RCC 7860 (cell line): ENCODE measurements at places on chromosomes 3 and 15.
A peak's percentile ranks its signal among the peaks of the same experiment; 100 is the strongest.

DNA sequence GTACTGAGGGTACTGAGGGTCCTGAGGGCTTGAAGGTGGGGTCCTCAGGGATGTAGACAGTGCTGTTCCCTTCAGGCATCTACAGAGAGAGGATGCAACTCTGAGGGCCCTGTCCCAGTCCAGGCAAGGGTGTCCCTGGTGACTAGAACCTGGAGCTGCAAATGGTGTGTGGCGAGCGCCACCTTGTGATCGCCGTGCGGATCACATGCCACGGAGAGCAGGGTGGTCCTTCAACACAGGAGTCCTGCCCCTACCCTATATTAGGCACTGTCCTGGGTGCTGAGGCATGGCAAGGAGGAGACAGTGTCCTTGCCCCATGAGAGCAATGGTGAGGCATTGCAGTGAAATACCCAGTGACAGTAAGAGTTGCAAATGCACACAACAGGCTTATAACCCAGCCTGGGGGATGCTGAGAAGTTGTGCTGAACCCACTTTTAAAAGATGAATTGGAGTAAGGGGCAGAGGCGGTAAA is 23.6 kb downstream of the RHCG start:
- peak; percentile 29 for DNase-seq

DNA sequence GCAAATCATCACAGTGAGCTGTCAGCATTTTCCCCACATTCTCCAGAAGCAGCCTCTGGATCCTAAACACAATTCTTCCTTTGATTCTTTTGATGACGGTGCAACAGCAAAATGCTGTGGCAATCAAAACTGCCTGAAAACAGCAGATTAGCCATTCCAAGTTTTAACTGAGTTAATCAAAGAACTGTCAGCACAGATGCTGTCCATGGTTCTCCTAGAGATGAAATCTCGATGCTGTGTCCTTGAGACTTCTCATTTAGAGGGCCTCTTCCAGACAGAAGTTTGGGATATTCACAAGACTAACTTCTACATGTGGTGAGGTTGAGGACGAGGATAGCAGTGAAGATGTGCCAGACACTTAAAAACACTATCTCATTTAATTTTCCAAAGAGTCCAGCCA is 50.4 kb upstream of the GYG1 start:
- DNase-seq, result no peak

- no peak for DNase-seq
Observed at GRCh38 chr3:71521940-71522876, 61.3 kb downstream of the FOXP1 start.

DNA sequence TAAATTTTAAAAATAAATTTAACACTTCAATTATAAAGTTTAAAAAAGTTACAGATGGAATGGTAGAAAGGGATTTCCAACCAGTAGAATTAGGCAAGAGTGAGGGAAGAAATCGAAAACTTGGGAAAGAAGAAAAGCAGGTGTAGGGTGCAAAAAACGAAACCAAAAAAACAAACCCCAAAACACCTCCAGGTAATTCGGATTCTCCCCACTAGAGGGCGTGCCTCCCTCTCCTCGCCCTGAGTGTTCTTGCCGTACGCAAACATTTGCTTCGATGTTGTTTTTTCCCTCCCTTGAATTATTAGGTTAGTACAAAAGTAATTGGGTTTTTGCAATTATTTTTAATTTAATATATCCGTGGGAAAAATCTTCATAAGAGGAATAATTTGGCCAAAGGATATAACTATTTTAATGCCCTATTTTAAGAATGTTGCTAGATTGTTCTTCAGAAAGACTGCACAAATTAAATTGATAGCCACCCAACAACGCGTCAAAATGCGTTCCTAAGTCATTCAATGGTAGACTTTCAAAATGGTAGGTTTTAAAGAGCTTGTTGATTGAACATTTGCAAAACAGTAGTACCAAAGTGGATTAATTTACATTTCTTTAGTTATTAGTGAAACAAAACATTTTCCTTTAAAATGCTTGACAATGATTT is 63.7 kb downstream of the SLC30A4 start:
- peak; percentile 16 for DNase-seq

GRCh38 chr3:159988617-159989271 is at the start of gene IL12A:
IL12A (plus strand) TSS chr3:159988835.
- peak; percentile 48 for DNase-seq

GRCh38 chr3:127747751-127748521 is 74.4 kb downstream of the MGLL start:
- peak; percentile 97 for DNase-seq

GRCh38 chr15:45183511-45183910 is 4.3 kb downstream of the SHF start:
- DNase-seq, result no peak

DNA sequence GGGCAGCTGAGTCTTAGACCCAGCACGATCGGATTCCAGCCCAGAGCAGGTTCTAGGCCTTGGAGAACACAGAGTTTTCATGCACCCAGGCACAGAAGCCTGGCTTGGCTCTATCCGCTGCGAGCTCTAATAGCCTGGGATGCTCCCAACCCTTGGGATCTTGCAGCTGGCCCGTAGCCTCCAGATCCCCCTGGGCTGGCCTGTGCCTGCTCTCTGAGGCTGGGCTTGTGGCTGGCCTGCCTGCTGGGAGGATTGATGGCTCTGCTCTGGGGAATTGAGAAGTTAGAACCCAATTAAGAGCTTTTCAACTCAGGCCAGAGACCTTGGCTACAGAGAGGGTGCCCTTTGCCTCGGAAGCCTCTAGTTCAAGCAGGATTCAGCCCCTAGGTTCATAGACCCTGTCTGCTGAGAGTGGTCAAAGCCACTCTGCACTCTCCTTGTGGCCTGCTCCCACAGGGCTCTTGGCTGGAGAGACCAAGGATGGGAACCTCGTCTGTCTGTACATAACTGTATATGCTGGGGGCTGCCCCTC is 64.4 kb downstream of the MAGEF1 start:
- DNase-seq, result no peak

DNA sequence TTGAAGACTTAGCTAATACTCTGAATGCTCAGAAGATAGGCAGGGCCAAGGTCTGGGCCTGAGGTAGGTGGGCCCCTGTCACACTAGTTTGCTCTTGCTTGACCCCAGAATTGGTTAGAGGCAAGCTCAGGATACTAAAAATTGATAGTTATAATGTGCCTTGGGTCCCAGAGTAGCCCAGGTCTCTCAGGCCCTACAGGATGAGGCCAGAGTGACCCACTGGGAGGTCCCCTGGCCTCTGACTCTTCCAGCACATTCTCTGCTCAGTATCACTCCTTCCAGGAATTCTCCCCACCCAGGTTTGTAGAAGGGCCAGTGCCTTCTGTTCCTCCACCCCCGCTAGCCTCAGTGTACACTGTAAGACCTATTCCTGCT is 667 bp upstream of the KLHDC8B start:
- no peak for DNase-seq

DNA sequence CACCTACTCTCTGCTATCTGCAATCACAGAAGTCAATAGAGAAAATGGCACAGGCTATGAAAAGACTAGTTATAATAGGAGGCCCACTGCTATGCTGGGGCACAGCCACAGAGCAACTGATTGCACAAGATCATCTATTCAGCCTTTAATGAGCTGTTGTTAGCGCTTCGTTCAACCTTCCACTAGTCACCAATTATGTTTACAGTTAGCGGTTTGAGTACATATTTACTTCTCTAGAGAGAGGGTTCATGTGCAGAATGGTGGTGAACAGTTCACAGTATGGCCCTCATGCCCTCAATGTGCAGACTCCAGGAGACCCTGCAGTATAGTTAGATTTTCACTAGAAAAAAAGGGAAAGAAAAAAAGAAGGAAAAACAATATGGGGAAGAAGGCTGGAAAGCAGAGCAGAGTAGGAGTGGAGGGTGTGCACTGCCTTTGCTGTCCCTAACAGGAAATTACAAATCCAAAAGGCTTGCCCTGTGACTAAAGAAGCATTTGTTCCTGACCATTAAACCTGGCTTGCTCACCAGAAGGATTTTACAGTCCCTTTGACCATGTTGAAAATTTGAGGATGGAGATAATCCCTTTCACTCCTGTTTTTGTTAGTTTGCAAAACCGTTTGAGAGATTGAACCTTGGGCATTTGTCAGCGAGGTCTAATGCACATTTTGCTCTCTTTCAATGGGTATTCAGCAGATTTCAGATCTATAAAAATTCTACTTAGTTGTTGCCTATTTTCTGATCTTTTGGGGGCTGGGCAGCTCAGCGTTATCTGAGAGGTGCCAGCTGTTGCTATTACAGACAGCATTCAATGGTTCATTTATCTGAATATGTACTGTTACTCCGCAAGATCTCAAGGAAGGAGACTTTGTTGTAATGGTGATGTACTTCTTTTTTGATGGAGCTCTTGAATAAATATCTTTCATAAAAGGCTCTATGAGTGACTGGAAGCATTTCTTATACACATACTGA is 296.1 kb downstream of the LSAMP start:
- DNase-seq, result peak; percentile 34

DNA sequence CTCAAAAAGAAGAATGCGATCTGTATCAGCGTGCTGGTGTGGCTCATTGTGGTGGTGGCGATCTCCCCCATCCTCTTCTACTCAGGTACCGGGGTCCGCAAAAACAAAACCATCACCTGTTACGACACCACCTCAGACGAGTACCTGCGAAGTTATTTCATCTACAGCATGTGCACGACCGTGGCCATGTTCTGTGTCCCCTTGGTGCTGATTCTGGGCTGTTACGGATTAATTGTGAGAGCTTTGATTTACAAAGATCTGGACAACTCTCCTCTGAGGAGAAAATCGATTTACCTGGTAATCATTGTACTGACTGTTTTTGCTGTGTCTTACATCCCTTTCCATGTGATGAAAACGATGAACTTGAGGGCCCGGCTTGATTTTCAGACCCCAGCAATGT is 1.3 kb downstream of the P2RY1 start:
- no peak for DNase-seq

DNA sequence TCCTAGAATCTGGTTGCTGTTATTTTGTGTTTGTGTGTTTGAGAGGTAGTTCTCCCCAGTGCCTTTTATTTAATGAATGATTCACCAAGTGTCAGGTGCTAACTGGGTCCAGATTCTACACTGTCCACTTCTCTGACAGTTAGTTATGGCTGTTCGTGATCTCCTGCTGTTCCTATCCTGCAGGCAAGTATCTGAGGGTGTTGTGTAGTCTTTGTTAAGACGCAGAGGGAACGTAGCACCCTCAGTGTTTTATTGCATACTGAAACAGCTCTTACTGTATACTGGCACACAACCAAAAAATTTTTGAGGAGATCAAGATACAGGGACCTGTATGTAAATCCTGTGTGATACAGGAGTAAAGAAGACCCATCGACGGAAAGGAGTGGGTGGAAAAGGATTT is 1271.3 kb downstream of the ROBO1 start:
- no peak for DNase-seq

DNA sequence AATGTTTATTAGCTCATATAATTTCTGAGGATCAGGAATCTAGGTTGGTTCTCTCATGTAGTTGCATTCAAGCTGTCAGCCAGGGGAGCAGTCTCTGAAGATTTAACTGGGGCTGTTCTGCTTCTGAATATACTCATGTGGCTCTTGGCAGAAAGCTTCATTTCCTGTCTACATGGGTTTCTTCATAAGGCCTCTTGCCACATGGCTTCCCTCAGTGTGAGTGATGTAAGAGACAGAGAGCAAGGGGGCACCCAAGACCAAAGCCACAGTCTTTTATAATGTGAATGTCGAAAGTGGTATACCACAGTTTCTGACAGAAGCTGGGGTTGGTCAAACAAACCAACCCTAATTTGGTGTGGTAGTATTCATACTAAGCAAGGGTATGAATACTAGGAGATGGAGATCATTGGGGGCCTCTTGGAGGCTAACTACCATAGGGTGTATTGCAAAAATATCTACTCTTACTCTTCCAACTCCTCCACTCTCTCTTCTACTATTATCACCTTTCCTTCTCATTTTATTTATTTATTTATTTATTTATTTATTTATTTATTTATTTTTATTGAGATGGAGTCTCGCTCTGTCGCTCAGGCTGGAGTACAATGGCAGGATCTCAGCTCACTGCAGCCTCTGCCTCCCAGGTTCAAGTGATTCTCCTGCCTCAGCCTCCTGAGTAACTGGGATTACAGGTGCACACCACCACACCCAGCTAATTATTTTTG is 123.8 kb downstream of the B3GALNT1 start:
- DNase-seq, result no peak

- DNase-seq, result no peak
Observed at GRCh38 chr15:61115241-61115640, 113.9 kb downstream of the RORA start.

- DNase-seq, result no peak
Observed at GRCh38 chr15:88646951-88647350, 8.1 kb downstream of the ISG20 start.

- no peak for DNase-seq
Observed at GRCh38 chr3:66453651-66454463, 47.0 kb downstream of the LRIG1 start.

GRCh38 chr3:42425736-42426407 is 15.5 kb upstream of the LYZL4 start:
- no peak for DNase-seq

DNA sequence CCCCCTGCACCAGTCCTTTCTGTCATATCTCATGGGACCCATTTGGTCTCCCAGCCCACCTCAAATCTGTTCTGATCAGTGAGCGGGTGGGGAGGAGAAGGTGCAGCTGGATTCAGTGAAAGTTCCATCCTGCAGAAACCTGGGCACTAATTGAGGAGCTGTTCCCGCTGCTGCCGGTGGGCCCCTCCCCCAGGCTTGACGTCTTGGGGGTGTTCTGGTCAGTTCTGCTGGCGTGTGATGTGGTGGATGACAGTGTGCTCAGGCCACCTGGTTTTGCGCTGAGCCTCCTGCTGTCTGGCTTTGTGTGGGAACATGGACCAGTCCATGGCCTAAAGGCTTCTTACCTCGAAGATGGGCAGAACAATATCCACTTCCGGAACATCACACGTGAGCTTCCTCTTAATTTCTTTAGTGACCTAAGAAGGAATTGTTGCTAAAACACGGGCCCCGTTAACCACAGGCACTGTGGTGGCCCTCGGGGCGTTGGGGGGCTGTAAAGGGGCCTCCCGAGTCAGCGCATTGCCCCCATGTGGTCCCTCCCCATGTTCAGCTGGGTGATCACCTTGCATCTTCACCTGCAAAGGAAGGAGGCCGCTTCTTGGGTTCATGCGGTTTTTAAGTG is 59.7 kb downstream of the RGMA start:
- DNase-seq, result no peak

GRCh38 chr15:94019062-94019461 is 212.3 kb upstream of the MCTP2 start:
- no peak for DNase-seq

DNA sequence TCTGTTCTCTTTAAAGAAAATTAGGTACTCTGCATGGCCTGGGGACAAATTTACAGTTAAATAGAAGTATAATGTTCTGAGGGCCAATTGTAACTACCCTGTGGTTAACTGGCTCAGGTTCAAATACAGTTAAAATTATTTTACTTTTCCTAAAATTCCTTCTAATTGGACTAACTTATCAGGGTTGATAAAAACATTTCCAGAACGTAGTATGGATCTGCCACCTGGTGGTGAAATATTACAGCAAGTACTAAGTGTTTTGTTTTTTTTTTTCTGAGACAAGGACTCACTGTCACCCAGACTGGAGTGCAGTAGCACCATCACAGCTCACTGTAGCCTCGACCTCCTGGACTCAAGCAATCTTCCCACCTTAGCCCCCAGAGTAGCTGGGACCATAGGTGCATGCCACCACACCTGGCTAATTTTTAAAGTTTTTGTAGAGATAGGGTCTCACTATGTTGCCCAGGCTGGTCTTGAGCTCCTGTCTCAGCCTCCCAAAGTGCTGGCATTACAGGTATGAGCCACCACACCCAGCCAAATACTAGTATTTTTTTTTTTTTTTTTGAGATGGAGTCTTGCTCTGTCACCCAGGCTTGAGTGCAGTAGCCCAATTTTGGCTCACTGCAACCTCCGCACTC is 29.2 kb downstream of the NEO1 start:
- peak; percentile 36 for DNase-seq

- DNase-seq, result no peak
Observed at GRCh38 chr15:65993236-65993635, 123.9 kb downstream of the RAB11A start.
